Cortex of kidney (tissue), 1 donor: ENCODE measurements at places on chromosomes 3 and 15.

GRCh38 chr3:66648975-66649374, 148.2 kb upstream of the LRIG1 start:
- no peak for DNase-seq

DNA sequence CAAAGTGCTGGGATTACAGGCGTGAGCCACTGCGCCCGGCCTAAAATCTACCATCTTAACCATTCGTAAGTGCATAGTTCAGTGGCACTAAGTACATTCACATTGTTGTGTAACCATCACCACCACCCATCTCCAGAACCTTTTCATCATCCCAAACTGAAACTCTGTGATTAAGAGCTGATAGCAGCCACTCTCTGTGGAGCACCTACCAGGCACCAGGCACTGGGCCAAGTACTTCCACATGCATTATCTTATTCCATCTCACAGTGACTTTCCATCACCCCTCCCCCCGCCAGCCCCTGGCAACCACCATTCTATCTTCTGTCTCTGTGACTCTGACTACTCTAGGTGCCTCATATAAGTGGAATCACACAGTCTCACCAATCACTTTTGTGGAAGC, 2.3 kb upstream of the INSYN1 start:
- no peak for DNase-seq

DNA sequence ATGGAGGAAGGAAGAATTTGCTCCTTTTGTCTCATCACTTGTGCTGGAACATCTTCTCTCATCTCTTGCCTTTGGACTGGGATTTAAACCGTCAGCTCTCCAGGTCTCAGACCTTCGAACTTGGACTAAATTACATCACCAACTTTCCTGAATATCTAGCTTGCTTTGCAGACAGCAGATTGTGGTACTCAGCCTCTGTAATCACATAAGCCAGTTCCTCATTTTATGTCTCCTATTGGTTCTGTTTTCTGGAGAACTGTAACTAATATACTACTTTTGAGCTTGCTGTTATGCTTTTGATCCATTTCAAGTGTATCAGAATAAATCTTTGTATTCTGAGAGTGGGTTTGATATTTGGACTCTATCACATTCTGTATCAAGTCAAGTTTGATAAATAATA, 164.3 kb upstream of the VEPH1 start:
- no peak for DNase-seq

- DNase-seq, result no peak
Observed at GRCh38 chr15:85889956-85890619, 95.4 kb upstream of the KLHL25 start.

DNA sequence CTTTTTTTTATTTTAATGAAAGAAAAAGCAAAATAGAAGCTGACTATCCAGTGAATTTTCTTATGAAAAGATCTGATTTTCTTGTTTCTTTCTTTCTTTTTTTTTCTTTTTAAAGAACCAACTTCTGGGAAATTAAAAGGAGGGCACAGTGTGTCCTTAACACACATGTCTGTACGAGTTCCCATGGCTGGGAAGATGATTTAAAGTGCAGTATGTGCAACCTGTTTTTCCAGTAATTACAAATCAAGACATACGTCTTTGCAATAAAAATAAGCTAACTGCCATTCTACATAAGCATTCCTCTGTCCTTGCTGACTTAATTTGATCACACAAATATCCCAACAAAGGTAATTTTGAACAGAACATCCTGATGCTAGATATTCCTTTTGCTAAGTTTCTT, 416.1 kb downstream of the ROBO1 start:
- no peak for DNase-seq

GRCh38 chr15:75599401-75599800, 20.3 kb upstream of the PTPN9 start:
- no peak for DNase-seq

DNA sequence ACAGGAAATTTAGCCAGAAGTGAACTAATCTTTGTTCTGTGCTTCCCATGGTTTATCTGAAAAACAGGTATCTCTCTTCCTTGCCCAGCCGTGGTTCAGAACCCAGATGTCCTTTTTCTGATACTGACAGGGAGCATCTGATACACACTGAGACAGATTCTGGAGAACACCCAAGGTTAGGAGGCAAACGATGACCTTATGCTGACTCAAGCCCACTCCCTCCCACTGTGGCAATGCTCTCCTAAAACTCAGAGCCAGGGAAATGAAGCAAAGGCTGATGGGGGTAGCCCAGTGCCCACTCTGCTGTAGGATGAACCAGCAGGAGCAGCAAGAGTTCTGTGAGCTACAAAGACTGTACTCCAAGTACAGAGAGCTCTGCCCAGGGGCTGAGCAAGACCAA, 225.1 kb downstream of the NTRK3 start:
- DNase-seq, result no peak

GRCh38 chr3:157861076-157861765, 245.0 kb downstream of the SHOX2 start:
- DNase-seq, result no peak

GRCh38 chr3:39187372-39188155, 4.8 kb downstream of the XIRP1 start:
- DNase-seq, result no peak

DNA sequence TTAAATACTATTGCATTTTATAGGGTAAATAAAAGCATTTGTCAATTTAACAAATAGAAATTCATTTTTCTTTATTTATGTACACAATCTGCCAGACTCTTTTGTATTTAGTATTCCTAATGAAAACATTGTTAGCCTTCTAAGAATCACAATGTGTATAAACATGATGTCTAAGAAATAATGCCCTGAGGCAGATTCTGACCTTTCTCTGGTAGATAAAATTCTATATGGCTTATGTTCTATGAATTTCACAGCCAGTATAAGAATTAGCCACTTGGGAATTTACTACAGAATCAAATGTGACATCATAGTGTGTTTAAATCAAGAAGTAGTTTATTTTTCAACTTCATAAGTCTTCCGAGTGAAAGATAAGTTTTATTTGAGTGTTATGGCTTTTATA, 457.4 kb downstream of the ZIC1 start:
- DNase-seq, result no peak

GRCh38 chr15:66764072-66764786, 62.2 kb downstream of the SMAD6 start:
- no peak for DNase-seq

DNA sequence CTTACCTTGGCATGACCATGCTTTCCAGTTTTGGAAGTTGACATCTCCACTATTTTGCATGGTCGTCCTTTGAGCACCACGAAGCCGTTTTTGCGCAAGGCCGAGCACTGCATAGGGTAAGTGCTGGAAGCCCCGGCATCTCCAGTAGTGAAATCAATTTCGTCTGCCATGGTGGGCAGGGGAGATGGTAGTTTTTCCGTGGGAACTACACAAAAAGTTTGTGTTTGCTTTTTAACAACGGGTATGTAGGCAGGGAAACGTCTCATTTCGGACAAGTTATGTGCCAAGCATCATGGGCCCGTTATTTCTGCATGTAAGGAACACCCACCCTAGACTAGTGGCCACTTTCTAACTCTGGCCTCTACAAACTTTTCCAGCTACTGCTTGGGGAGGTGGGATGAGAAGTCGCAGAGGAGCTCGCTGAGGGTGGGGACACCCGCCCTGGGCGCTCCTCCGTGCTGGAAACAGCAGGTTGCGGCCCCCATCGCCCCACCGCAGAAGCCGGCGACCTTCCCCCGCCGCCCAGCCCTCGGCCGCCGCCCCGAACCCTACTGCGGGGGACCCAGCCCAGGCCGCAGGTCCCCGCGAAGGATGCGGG, 701 bp downstream of the EIF5A2 start:
- no peak for DNase-seq
